ENCODE measurements at places on chromosomes 3 and 15.
A peak's percentile ranks its signal among the peaks of the same experiment; 100 is the strongest.

- no peak for DNase-seq
These were observed 28.2 kb upstream of the GOLGA6C start for GRCh38 chr15:75230016-75230343.

DNA sequence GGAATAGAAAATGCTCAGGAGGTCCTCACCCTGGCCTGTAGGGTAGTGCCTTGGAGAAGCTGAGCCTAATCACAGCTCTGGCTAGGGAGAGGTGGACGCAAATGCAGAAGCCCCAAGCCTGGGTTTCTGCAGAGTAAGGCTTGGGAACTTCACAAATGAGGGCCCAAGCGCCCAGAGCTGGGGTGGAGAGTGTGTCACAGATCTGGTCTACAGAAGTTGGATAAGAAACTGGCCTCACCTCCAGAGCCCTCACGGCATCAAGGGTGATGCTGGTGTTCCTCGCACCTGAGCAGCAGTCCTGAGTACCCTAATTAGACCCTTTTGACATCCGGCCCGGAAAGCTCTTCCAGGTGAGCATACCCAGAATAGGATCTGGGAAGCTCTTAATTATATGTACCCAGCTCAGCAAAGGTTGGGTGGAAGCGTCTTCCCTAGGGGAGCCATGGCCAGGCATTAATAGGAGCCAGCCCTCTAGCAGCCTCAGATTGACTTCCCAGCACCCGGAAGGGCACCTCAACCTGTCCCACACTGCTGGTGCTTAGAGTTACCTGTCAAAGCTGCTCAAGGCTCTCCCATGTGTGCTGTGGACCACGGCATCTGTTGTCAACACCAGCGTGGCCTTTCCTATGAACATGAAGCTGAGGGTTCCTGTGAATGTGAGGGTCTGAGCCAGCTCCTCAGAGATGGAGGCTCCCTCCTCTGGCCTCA, 31.8 kb downstream of the RBM5 start:
- no peak for DNase-seq

DNA sequence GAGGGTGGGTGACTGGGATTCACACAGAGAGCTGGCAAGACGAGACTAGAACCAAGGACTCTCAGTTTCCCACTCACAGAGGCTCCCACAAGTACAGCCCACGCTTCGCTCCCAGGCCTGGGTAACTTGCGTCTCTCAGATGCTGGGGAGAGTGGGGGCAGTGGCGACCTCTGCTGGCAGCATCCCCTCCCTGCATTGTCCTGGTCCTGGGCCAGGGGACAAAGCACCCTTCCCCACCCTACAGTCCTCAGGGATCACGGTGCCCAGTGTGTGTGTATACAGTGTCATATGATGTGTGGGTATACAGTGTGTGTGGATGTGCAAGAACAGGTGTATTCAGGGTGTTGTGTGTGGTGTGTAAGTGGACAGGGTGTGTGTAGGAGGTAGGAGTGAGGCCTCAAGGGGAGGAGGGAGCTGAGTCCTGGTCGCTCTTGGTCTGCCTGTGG, 12.8 kb downstream of the VILL start:
- DNase-seq = peak; percentile 27

DNA sequence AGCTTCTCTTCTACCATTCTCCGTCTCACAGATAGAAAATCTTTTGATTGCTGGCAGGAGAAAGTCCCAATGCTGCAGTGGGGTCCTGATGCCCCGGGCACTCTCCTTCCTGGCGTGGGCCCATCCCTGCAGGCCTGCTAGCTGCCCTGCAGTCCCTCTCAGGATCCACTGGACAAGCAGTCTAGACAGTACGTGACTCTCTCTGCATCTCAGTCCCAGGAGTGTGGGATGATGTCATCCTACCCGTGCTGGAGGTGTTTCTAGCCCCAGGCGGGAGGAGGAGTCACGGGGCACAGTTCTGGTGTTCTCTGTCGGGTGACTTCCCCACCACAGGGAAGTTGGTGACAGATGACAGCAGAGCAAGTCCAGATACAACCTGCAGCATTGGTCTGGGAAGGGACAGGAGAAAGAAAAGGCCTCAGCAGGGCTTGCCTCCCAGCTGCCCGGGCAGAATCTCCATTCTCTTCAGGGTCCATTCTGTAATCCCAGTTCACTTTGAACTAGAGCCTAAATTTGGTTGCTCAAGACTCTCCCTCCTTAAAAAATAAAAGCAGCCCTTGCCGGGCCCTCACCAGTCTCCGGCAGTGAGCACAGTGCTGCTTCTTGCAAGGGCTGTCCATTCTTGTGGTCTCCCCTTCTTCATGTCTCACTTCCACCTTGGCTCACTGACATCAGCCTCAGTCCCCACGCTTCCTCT, 30.6 kb downstream of the SLC28A1 start:
- peak; percentile 88 for DNase-seq

DNA sequence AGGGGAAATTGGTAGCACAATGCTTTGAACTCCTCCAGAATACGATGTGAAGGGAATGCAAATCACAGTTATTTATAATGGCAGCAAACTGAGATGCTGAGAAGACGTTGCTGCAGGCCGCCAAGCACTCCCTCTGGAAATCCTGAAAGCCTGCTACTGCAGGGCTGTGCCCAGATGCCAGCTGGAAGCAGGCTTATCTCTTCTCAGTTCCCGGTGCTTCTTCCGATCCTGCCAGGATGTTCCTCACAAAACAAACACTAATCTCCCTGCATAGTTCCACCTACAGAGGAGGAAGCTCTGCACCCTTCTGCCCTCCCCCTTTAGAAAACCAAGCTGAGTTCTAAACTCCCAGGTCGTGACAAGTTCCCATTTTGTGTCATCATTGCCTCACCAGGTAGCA, 201.7 kb upstream of the BCL6 start:
- no peak for DNase-seq

Measured in fibroblast of skin of right biceps (primary cell).